ENCODE measurements at places on chromosomes 3 and 15. TPM values are rescaled to one million over a fixed set of nuclear protein-coding genes. Genes with fewer than 3 reads are reported as not detected.

Gene ECE2
- total RNA-seq, result not detected

Gene LRRC31
- total RNA-seq, result not detected

Gene ATP8B4
- under 0.01 TPM for total RNA-seq

Gene CAMK2N2
- total RNA-seq, result not detected

Gene SYNM
- 5.3 TPM for total RNA-seq

Gene NEDD4
- 24.5 TPM for total RNA-seq

Gene NOX5
- under 0.01 TPM for total RNA-seq

Gene SLC28A1
- not detected for total RNA-seq

Gene FOXB1
- not detected for total RNA-seq

Gene PLSCR2
- total RNA-seq, result 0.18 TPM

Gene CFAP100
- total RNA-seq, result not detected

Gene HES1
- 34.5 TPM for total RNA-seq

Gene LRRN1
- not detected for total RNA-seq

Gene GORASP1
- total RNA-seq, result 27.5 TPM

Gene KBTBD12
- not detected for total RNA-seq

Gene UPK1B
- total RNA-seq, result not detected

Gene TMEM44
- 76.4 TPM for total RNA-seq

Gene RBPMS2
- 0.09 TPM for total RNA-seq

Gene NPAP1
- total RNA-seq, result not detected

Gene FETUB
- total RNA-seq, result not detected

Gene OSTN
- total RNA-seq, result not detected

Gene BCL2A1
- total RNA-seq, result 0.19 TPM

Gene SIAH2
- total RNA-seq, result 12.6 TPM

Gene CHRNA5
- total RNA-seq, result 2.6 TPM

Gene CCDC33
- total RNA-seq, result not detected

Gene ARRDC4
- total RNA-seq, result 2.4 TPM

Gene GOLGA8K
- 0.28 TPM for total RNA-seq

Gene ITGA11
- 0.54 TPM for total RNA-seq

Gene MESP2
- 0.18 TPM for total RNA-seq

Gene UROC1
- not detected for total RNA-seq

Gene TLR9
- total RNA-seq, result not detected

Gene RFTN1
- 18.8 TPM for total RNA-seq

Gene AMIGO3
- not detected for total RNA-seq

Gene KLHL6
- 5.9 TPM for total RNA-seq

Gene SLC2A2
- total RNA-seq, result not detected

Gene STRIT1
- total RNA-seq, result not detected

Gene CD200
- total RNA-seq, result 3.6 TPM

Gene STRA6
- not detected for total RNA-seq

Gene TICRR
- total RNA-seq, result 2.6 TPM

Gene FBXW12
- total RNA-seq, result not detected

Gene TM4SF4
- not detected for total RNA-seq

Gene LCMT2
- total RNA-seq, result 6.8 TPM

Gene CCDC80
- 11.5 TPM for total RNA-seq

Gene MST1
- 1.7 TPM for total RNA-seq

Gene PTPN23
- 13.8 TPM for total RNA-seq

Gene ITIH1
- not detected for total RNA-seq

Gene APOD
- total RNA-seq, result 7.8 TPM

Gene GPR156
- total RNA-seq, result 0.09 TPM

Gene ATP13A5
- not detected for total RNA-seq

Gene IQCF5
- total RNA-seq, result not detected

Gene DAPK2
- total RNA-seq, result 3.2 TPM

Gene GJD2
- total RNA-seq, result not detected

Gene CNTN4
- total RNA-seq, result under 0.01 TPM

Gene IL17RD
- 0.90 TPM for total RNA-seq

Gene SYNPR
- total RNA-seq, result not detected

Gene MKRN2
- 31.2 TPM for total RNA-seq

Gene CCRL2
- 4.7 TPM for total RNA-seq

Gene ALG1L2
- not detected for total RNA-seq
